NCI-H510A treated with DMSO at 0.1 percent for 48 hours (cell line): ENCODE measurements at places on chromosomes 6 and 20.

DNA sequence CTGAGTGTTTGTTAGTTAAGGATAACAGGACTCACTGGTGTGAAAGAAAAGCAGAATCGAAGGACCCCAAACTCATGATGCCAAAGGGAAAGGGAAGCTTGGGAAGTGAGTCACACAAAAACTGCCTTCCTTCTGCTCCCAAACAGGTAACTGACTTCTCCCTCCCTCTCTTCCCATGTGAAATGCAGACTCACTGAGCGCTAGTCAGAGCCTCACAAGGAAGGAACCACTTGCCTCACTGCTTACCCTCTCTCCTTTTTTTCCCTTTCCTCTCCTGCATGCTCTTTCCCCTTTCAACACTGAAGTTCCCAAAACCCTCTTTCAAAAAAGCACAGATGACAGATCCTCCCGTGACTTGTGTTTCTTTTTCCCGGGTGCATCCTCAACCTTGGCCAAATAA, 56.4 kb downstream of the LYRM4 start:
- DNase-seq: no peak

DNA sequence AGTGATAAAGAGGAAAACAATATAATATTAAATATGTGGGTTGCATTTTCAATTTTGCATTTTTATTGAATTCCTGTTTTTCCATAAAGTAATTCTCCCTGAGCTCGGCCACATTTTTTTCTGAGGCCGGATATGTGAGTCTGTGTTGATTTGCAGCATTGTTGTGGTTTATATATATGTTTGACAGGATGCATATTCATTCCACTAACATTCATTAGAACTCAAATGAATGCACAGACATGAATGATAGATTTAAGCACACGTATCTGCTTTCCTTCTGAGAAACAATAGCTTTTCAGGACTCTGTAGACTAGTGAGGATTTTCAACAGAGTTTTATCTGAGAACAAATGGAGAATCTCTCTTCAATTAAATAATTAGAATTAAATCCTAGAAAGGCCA, 10.6 kb upstream of the EXOC2 start:
- DNase-seq: no peak

DNA sequence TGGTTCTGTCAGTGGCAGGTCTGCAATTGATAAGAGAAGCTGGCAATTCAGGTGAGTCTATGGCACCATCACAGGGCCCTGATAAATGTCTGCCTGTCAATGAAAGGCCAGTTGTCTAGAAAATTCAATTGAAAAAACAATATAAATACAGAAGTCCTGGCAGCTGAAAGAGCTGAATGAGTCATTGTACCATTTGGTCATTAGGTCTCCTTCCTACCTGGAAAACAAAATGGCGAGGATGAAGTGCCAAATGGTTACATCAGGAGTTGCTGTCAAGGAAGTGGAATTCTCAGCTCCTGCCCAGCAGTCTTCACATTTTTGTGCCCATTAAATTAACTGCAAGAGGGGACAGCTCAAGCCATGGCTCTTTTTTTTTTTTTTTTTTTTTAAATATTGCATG, 37.7 kb downstream of the PEX7 start:
- no peak for DNase-seq

- DNase-seq: no peak
Measured at GRCh38 chr20:58112017-58112781, 116.3 kb downstream of the ANKRD60 start.

- DNase-seq: no peak
Measured at GRCh38 chr6:11241793-11242201, 9.3 kb upstream of the NEDD9 start.

GRCh38 chr20:59448196-59448595, 147.8 kb downstream of the EDN3 start:
- no peak for DNase-seq

- peak; percentile 95 for DNase-seq
Measured at GRCh38 chr20:25076731-25077609, 5.0 kb downstream of the VSX1 start.

DNA sequence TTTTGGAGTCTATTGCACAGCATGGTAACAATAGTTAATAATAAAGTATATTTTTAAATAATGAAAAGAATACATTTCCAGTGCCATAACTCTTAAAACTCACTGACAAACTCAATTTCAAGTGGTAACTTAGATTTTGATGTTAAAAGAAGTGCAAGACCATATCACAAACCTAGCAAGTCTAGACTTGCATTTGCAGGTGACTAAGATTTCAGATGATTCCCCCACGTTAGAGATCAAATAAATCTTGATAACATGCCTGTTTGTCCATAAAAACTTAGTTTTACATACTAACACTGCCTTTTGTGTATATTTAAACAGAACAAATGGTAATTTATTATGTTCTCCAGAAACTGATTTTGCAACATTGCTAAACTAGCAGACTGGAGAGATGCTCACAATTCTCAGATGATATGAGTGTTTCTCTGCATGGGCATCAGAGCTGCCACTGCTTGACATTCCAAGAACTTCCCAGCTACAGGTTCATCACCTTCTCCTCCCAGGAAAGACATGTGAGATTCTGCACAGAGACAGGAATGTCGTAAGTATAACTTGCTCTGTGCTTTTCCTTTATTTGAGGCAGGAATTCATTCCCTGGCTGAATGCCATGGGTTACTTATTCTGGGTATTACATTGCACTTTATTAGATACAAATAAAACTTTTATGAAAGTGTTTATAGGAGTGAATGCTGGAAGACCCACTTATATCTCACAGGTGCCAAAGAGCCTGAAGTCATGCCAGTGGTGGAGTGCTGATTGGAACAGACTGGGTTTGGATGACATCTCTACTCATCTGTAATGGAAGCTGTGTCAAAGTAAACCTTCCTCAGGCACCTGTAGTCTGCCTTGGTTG, 160.2 kb upstream of the FOXA2 start:
- no peak for DNase-seq

DNA sequence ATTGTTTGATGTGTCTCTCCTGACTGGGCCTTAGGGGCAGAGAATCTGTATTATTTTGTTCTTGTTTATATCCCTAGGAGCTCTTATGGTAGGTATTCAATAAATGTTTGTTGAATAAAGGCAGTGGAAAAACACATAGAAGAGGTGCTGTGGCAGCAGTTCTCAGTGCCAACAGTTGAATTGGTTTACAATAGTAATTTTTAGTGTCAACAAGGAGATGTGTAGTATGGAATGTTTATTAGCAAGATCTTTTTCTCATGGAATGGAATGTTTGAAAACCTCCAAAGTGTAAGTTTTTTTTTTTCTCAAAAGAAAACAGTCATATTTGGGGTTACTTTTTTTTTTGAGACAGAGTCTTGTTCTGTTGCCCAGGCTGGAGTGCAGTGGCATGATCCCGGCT, 28.0 kb downstream of the ASXL1 start:
- no peak for DNase-seq

DNA sequence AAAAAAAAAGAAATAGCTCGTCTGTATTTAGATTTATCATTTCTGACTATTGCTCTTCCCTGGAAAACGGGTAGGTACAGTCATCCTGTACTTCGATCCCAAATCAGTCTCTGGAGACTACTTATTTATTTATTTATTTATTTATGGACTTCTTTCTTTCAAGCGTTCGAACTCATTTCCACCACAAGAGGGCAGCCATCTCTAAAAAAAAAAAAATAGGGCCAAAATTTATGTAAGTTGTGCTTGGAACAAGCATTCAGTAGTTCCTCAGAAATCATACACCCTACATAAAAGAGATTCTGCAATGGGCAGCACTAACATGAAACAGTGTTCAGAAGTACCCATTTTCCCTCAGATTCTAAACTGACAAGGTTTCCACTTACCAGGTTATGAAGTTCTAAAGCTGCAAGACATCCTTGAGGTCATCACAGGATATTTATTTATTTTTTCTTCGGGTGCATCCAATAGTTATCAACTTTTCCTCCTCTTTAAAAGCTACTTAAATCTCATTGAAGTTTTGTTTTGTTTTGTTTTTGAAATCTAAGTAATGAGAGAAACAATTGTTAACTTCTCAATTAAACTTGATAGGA, 1.9 kb upstream of the BMP2 start:
- DNase-seq: peak; percentile 89

DNA sequence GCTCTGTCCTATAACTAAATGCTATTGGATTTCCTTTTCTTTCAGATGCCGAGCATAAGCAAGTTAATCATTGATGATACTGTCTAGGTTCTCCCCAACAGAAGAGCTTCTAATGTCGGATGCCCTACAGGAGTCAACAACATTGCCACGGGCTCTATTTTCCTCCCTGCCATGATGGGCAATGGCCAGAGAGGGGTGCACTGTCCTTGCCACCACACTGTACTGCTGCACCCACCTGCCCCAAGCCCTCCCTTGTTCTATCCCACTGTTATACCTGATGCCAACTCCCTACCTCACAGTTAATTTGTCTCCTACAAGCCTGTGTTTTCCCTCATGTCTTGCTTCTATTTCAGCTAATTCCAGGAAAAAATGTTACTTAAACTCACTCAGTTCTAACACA, 773.6 kb upstream of the CHD6 start:
- DNase-seq: no peak

DNA sequence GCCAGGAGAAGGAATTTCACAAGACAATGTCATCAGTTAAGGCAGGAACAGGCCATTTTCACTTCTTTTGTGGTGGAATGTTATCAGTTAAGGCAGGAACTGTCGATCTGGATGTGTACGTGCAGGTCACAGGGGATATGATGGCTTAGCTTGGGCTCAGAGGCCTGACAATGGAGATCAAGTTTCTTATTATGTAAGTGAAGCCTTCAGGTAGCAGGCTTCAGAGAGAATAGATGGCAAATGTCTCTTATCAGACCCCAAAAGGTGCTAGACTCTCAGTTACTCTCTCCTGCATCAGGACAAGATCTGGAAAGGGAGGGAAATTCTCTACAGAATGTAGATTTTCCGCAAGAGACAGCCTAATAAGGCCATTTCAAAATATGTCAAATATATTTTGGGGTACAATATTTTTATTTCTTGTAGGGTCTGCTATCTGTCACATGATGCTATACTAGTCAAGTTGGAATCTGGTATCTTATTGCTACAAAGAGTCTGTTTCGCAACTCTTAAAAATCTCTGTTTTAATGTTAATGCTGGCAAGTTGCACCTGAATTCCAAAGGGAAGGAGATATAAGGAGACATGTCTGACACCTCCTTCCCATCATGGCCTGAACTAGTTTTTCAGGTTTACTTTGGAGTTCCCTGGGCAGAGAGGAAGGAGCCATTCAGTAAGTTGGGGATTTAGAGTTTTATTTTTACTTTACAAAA, 48.8 kb downstream of the TRDN start:
- DNase-seq: no peak
